ENCODE measurements at places on chromosomes 7 and 10.

DNA sequence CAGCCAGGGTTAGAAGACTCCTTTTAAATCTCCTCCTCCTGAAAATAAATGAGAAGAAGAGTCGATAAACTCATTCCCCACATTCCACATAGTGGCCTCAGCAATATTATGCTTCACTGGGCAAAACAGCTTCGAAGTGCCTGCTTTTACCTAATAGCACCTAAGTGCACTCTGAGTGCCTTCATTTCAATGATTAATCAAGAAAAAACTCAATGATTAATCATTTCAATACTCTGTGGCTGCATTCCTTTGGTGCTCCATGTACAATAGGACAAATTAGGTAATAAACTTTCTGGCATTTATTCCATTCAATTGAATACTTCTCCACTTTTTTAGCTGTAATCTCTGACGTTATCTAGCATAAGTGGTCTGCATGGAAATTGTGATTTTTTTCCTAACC lies 174.6 kb downstream of the CCDC71L start:
- DNase-seq: no peak

DNA sequence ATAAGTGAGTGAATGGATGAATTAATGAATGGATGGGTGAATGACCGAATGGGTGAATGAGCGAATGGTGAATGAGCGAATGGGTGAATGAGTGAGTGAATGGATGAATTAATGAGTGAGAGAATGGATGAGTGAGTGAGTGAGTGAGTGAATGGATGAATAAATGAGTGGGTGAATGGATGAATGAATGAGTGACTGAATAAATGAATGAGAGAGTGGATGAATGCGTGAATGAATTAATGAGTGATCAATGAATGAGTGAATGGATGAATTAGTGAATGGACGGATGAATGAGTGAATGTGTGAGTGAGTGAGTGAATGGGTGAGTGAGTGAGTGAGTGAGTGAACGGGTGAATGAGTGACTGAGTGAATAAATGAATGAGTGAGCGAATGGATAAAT lies 49.5 kb upstream of the HMX3 start:
- DNase-seq: no peak

DNA sequence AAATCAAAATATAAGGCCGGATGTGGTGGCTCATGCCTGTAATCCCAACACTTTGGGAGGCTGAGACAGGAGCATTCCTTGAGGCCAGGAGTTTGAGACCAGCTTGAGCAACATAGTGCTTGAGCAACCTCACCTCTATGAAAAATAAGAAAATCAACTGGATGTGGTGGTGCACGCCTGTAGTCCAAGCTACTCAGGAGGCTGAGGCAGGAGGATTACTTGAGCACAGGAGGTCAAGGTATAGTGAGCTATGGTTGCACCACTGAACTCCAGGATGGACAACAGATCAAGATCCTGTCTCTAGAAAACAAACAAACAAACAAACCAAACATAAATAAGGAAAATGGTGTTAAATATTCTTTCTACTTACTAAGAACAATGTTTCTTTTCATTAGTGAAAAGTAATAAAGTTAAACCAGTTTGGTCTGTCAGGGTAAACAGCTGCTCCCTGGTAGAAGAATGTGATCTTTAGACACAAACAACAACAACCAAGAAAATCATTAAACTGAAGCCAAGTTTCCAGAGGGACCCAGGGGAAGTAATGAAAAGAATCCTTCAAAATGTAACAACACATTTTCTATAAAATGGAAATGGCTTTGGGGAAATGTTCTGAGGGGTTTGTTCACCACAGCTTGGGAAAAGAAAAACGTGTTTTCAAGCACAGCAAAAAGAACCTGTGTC lies 17.5 kb upstream of the BAG3 start:
- DNase-seq: no peak

DNA sequence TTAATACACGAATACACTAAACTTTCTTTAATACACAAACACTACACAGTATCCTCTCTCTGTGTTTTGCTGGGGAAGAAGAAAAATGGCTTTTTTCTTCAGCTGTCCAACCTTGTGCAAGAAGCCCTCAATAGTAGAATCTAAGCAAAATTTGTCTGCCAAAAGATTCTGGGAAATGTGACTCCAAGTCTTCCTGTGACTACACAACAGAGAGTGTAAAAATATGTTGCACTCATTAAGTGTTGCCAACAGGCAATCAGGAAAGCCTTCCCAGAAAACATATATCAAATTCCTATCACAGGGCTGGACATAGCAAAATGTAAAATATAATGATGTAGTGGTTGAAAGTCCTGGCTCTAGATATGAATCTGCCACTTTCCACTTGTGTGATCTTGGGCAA lies 825.1 kb upstream of the ZWINT start:
- no peak for DNase-seq

GRCh38 chr7:7565746-7566650 lies 686 bp upstream of the MIOS start:
- DNase-seq: no peak

DNA sequence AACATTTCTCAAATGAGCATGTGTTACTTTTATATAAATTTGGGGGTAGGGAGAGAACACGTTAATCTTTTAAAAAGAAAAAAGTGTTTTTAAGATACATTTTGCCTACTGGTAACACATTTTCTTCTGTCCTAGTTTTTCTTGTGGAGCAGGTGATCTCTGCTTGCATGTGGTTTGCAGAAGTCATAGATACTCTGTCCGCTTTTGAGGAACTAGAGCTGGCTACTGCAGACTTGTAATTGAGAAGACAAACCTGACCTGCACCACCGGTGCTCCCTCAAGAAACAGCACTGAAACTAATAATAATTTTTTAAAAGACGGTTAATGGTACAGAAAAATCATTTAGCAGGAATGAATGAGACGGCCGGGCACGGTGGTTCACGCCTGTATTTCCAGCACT lies 243.1 kb downstream of the KIAA1217 start:
- DNase-seq: no peak
